CD14-positive monocyte (primary cell): ENCODE measurements at places on chromosomes 1 and 21.
A peak's percentile ranks its signal among the peaks of the same experiment; 100 is the strongest.

DNA sequence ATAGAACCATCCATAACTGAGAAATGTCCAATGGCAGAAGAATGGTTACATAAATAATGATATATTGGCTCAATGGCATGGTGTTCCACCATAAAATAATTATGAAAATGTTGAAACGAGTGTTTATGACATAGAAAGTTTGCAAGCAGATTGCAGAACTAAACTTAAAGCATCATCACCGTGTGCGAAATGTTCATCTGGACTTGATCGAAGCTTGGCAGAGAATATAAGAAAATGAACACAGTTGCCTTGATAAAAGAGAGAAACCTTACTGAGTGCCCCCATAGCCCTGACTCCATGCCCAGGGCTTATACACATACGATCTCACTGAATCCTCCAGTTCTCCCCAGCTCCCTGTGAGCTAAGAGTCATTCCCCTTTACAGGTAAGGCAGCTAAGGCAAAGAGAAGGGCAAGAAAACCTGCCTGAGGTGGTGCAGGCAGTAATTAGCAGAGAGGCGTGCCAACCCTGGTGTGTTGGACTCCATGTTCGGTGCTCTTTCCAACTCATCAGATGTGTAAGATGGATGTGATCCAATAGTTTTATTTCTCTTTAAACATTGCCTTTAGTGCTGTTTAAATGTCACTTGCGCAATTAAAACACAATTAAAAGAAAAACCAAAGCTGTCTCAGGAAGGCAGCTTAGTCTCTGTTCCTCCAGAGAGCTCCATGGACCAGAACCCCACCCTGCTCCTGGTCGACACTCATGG, 21.8 kb upstream of the SPOCD1 start:
- H3K4me1 ChIP-seq = no peaks in the 10 kb centered on the region
- no peak for DNase-seq
- no peaks in the 10 kb centered on the region for H3K27me3 ChIP-seq
- H3K27ac ChIP-seq = no peak overlapping the region
- no peak overlapping the region for H3K4me3 ChIP-seq

- no peak overlapping the region for H3K4me3 ChIP-seq
- H3K36me3 ChIP-seq = no peaks in the 10 kb centered on the region
- H3K4me1 ChIP-seq = peaks cover 7% of the 10 kb centered on the region
- no peaks in the 10 kb centered on the region for H3K27me3 ChIP-seq
Observed at GRCh38 chr1:167064621-167065020, 25.6 kb downstream of the GPA33 start.

DNA sequence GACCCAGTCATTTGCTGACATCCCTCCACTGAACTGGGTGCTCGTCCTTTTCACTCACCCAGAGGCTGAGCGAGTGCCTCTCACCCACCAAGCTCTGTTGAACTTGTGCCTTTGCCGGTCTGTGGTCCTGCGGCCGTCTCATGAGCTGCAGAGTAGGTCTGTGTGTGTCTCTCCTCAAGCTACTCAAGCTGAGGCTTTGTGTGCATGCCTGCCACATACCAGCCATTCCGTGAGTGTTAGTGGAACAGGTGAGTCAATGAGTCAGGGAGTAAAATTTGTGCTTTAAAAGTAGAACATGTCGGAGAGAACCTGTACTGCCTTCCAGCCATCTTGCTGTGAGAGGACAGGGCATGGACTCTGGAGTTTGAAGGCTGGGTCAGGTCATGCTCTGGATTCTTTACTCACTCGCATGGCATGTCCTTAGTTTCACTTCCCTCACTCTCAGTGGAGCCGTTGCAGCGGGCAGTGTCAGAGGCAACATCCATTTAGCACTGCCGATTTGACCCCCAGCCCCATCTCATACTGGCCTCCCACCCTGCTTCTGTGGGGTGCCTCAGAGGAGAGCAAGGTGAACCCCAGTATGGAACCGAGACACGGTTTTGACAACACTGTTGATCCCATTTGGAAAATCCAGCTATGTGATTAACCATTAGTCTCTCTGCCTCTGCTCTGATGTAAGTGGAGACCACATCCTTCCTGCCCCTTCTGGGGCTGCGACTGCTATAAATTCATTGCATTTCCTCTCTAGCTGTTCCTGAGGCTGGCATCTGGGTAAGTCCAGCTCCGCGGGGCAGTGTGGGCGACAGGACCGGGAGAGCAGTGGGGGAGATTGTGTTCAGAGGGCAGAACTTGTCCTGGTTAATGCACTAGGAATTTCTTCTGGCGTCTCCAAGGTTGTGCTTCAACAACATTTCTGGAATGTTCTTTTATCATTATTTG, at the start of gene NLRP3:
Gene NLRP3, plus strand, starts transcription at position 751 of the 939 bp plus-strand sequence. CDS start 2,628 bp downstream, outside the sequence.
- peak within 1 kb of the TSS; percentile 96 for H3K27ac ChIP-seq
- H3K4me3 ChIP-seq = peak within 1 kb of the TSS; percentile 79
- H3K4me1 ChIP-seq = peaks cover 86% of the 10 kb centered on the region
- H3K36me3 ChIP-seq = peaks cover 8% of the 10 kb centered on the region

DNA sequence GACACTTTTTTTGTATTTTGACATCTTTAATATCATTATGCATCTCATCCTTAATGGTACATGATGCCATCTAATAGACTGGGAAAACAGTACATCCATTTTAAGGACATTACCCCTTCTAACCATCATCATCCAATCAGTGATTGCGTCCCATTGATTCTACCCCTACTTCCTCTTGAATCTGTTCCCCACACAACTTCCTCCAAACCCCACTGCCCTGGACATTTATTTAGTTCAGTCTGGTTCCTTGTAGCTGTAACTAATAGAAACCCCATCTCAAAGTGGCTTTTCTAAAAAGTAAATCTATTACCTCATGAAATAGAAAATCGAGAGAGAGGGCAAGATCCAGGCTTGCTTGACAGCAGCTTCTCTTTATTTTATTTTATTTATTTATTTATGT, 2.1 kb upstream of the ITLN1 start:
- DNase-seq = peak; percentile 48
- no peaks in the 10 kb centered on the region for H3K27me3 ChIP-seq
- H3K4me1 ChIP-seq = peaks cover 49% of the 10 kb centered on the region
- no peak overlapping the region for H3K27ac ChIP-seq
- no peaks in the 10 kb centered on the region for H3K36me3 ChIP-seq
- no peak overlapping the region for H3K4me3 ChIP-seq

DNA sequence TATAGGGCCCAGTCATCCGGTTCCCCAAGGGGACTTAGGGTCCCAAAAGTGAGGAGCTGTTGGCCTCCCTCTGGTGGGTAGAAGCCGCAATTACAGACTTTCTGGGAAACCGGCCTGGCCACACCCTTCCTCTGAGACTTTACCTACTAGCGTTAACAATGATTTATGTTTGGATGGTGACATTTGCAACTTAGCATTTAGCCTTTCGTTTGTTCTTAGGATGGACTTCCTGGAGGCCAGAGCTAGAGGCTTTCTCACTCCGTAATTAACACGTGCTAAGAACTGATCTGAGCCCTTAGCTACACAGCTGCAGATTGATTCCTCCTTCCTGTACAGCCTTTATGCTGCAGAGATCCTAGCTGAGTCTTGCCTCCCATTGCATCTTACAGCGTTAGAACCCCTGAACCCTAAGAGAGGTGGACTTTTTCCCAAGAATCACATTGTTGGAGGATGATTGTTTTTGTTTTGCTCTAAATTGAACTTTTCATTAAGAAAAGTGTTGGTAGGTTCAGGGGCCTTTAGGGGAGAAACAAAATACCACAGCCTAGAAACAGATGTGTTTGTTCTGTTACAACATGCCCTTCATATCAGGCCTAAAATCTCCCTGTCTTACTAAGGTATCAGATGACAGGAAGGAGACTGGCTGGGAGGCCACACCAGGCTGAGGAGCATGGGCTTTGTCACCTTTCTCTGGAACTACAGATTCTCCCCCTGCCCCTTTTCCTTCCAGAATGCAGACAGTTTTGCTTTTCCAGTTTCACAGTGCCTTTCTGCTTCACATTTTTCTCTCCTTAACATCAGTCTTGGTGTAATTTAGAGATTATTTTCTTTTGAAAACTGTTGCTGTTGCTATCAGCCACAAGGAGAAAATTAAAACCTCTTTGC, 1.9 kb downstream of the S100A11 start:
- H3K4me3 ChIP-seq = peak overlapping the region; percentile 100
- peaks cover 87% of the 10 kb centered on the region for H3K4me1 ChIP-seq
- peak; percentile 46 for DNase-seq
- peak overlapping the region; percentile 99 for H3K27ac ChIP-seq
- H3K27me3 ChIP-seq = no peaks in the 10 kb centered on the region
